ENCODE measurements at places on chromosomes 13 and 19. TPM values are rescaled to one million over a fixed set of nuclear protein-coding genes. Genes with fewer than 3 reads are reported as not detected.

DNA sequence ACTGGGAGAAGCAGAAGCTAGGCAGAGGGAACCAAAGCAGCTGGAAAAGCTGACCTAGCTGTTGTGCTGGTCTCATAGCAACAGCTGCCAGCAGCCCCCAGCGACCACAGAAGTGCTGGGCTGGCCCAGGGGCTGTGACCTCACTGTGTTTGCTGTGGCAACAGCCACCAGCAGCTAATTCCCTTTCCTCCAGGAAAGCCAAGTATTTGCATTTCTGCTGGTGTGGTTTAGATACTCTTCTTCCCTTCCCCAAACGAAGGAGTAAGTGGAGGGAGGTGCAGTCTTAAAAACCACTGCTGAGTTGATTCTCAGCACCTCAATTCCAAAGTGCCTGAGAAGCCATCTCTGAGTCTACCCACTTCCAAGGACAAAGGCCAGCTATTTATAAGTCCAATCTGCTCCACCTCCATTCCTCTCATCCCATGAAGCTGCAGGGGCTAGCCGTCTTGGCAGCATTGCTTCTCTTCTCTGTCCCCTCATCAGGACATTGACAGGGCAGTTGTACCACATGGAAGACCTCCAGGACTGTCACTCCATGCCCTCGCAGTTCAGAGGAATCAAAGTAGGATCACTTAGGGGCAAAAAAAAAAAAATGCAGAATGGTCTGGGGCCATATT, 11.5 kb upstream of the CCDC97 start:
- peak; percentile 77 for DNase-seq

- no peak for DNase-seq
These were observed 18.4 kb downstream of the NLRP13 start for GRCh38 chr19:55913643-55914268.

DNA sequence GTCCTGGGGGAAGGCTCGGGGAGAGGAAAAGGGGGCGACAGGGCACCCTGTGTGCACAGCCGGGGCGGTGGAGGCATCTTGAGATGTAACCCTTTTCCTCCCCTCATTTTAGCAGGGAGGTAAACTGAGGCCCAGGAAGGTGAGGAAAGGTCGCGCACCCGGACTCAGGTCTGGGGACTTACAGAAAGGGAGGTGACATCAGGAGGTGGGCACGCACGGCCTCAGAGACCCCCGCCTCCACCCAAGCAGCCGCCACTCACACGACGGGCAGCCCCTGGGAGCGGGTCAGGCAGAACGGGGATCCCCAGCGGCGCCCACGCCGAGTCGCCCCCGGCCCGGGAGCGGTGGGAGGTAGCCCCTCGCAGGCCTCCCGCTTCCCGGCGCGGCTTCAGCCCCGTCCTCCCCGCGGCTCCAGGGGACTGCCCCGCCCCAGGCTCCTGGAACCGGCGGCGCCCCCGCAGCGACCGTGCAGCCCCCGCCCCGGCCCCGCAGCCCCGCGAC, 477 bp downstream of the PIP5K1C start:
- DNase-seq, result no peak

GRCh38 chr13:34343413-34343940, 525.5 kb downstream of the RFC3 start:
- DNase-seq, result no peak

ZNF541 gene
- polyA plus RNA-seq, result 0.37 TPM

GRCh38 chr13:44908266-44908665, 81.0 kb downstream of the NUFIP1 start:
- DNase-seq, result no peak

- DNase-seq, result no peak
These were observed 11.5 kb downstream of the EPN1 start for GRCh38 chr19:55686311-55687050.
